T-helper 9 cell (primary cell): ENCODE measurements at places on chromosomes 5 and 9.

- no peak for DNase-seq
Observed at GRCh38 chr5:83815661-83816060, 95.0 kb upstream of the HAPLN1 start.

- DNase-seq, result no peak
Observed at GRCh38 chr5:149388498-149389190, 9.6 kb upstream of the IL17B start.

DNA sequence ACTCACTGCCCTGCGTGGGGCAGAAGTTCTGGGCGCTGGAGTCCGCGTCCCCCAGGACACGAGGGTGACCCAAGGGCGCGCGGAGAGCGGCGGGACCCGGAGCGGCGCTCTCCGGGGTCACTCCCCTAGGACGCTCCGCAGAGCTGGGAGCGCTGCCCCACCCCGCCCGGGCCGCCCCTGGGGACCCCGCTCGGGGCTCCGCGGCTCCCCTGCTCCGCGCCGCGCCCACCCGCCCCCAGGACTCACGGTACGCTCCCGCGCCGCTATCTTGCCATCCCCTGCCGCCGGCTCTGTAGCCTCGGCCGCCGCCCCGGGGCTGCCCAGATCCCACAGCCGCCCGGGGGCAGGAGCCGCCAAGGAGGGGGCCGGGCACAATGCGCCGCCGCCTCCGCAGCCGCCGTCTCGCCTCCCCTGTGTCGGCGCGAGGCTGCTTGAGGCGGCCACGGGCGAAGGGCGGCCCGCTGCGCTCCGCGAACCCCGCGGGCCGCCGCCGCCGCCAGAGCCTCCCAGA is 303 bp downstream of the LIFR start:
- peak; percentile 3 for DNase-seq

GRCh38 chr9:126506361-126507317 is 107.1 kb upstream of the LMX1B start:
- DNase-seq, result no peak

- no peak for DNase-seq
Observed at GRCh38 chr5:66363097-66363496, 219.0 kb downstream of the SREK1 start.

DNA sequence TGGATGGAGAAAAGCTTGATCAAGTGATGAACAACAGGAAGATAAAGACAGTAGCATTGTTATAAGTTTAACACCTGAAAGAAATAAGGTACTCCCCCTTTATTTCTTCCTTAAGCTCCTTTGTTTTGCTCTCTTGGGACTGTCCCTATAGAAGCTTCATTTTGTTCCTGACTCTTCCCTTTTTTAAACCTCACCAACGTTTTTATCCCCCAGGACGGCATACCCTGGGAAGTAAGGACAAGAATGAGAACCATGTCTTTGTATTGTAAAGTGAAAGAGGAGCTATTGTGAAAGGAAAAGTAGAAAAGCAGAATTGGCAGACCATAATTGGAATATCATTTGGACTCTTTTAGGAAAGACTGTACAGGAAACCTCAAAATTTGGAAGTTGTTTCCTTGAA is 1368.6 kb upstream of the C9orf72 start:
- no peak for DNase-seq

- DNase-seq, result no peak
Observed at GRCh38 chr5:179558932-179559283, 8.6 kb downstream of the RUFY1 start.

DNA sequence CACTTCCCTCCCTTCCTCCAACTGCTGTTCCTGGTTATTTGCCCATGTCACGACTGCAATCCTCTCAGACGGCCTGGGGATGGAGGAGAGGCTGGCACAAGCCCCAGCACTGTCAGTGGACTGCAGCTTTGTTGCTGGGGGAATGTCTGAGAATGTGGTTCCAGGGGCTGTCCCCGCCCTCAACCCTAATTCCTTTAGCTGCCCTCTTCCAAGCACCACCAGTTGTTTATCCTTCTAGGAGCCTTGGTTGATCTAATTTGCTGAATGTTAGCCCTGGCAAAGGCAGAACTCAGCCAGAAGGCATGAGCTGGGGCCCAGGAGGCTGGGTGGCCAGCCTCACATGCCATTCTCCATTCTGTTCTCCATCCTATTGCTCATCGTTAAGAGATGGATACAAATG is 51.6 kb downstream of the ADAM19 start:
- no peak for DNase-seq

- DNase-seq, result no peak
Observed at GRCh38 chr9:101242651-101243050, 142.2 kb downstream of the BAAT start.

DNA sequence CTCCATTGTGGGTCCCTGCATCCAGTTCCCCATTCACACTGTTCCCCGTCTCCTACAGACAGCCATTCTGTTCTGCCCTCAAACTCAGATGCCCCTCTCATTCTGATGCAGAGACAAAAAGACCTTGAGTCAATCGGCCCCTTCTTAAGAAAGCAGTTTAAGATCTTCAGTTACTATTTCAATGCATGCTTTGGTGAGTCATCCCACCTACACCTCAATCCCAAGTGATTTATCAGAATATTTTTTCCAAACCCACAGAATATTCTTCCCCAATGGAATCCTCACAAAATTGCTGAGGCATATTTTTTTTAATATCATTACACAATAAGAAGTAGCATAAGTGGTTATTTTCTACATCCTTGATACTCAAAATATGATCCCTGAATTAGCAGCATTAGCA is 92.4 kb upstream of the SLC1A1 start:
- no peak for DNase-seq

- no peak for DNase-seq
Observed at GRCh38 chr5:12901696-12902095, 997.5 kb upstream of the CTNND2 start.

DNA sequence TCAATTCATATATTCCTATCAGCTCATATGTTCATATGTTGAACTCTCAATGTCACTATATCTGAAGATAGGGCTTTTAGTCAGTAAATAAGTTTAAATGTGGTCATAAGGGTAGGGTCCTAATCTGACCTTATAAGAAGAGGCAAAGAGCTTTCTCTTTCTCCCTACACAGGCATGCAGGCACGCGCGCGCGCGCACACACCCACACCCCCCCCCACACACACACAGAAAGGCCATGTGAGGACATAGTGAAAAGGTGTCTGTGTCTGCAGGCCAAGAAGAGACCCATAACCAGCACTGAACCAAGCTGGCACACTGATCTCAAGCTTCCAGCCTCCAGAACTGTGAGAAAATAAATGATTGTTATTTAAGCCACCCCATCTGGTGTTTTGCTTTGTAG is 76.0 kb downstream of the PDE4D start:
- DNase-seq, result no peak

GRCh38 chr9:125561509-125562148 is 145.4 kb downstream of the MAPKAP1 start:
- no peak for DNase-seq

DNA sequence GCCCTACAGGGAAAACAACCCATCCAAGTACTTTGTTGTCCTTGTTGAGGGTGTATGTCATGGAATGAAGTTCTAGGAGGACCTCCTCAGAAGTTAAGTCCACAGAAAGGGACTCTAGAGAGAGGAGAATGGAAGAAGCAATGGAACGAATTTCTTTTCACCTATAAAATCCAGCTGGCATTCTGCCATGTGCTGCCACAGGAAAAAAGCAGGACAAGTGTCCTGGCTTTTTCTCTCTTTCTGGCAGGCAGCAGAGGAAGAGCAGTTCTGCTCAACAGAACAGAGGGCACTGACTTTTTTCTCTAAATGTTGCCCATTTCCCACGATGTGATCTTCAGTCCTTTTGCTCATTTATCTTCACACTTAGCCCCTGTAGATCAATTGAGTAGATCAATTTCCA is 240.8 kb downstream of the MCTP1 start:
- DNase-seq, result no peak

DNA sequence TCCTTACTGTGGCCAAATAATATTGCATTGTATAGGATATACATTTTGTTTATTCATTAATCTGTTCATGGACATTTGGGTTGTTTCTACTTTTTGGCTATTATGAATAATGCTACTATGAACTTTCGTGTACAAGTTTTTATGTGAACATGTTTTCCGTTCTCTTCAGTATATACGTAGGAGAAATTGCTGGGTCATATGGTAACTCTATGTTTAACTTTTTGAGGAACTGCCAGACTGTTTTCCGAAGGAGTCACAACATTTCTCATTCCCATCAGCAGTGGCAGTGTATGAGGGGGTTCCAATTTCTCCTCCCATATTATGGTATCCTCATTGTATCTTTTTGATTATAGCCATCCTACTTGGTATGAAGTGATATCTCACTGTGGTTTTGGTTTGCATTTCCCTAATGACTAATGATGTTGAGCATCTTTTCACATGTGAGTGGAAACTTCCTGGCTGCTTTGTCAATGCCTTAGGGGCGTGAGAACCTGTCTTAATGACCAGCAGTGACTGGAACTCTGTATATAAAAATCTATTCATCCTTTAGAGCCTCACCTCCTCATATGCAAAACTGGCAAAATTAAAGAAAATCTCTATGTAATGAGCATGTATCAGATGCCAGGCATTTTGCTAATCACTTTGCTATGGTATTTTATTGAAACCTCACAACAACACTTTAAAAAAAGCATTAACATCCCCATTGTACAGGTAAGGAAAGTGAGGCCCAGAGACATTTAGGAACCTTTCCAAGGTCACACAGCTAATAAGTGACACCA is 47.8 kb upstream of the TGFBR1 start:
- DNase-seq, result no peak

GRCh38 chr9:98442541-98442940 is 187.1 kb upstream of the TBC1D2 start:
- DNase-seq, result no peak

GRCh38 chr5:32935283-32935682 is 224.2 kb downstream of the NPR3 start:
- no peak for DNase-seq

- DNase-seq, result no peak
Observed at GRCh38 chr9:127133739-127134167, 11.3 kb upstream of the ANGPTL2 start.

DNA sequence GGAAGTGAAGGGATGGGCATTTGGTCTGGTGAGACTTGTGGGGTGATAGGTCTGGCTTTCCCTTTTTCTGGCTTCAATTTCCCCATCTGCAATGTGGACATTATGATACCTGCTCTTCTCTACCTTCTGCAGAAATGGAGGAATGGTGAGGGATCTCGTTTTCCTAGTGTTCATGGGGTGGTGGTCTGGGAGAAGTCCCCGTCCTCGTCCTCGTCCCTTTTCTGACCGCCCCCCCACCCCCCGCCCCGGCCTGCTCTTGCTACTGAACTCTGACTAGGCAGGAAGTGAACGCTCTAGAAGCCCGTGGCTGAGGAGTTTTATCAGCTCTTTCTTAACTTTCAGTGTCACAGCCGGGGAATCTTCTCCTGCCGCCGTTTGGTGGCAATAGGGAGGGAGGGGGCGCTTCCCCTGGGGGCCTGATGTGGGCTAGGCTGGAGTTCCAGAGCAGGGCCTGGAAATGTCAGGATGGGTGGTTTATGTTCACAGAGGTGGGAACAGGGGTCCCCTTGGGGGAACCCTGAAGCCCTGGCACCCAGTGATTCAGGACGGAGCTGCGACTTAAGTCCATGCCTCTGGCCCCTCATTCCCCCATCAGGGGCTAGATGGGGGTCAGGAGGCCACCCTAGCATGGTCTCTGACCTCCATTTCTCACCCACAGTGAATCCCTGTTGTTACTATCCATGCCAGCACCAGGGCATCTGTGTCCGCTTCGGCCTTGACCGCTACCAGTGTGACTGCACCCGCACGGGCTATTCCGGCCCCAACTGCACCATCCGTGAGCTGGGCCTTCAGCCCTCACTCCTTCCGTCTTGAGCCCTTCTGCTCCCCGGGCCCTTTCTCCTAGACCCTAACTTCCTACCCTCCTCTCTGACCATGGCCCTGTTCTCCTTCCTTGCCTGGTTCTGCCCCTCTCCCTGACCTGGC is 6.7 kb downstream of the PTGS1 start:
- no peak for DNase-seq

- DNase-seq, result no peak
Observed at GRCh38 chr9:35659340-35659739, 1.2 kb downstream of the CCDC107 start.

DNA sequence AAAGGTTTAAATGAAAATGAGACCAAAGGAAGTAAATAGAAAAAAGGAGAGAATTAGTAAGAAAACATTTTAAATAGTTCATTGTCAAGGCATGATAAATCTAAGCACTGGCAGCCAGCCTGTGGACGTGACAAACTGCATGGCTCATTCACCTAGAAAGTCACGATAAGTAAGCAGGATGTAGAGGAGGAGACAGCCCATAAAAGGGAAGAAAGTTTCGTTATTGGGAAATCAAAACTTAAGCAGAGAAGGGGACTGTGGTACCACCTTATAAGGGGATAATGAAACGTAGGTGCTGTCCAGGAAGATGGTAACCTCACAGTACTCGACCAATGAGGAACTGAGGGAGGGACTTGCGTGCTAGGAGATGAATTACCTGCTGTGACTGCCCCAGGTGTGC is 494.5 kb upstream of the GRAMD2B start:
- DNase-seq, result no peak

GRCh38 chr5:81232464-81233079 is 550 bp upstream of the CKMT2 start:
- DNase-seq, result no peak

- DNase-seq, result no peak
Observed at GRCh38 chr9:135076143-135076875, 11.2 kb upstream of the OLFM1 start.

- no peak for DNase-seq
Observed at GRCh38 chr5:15571081-15571480, 71.1 kb downstream of the FBXL7 start.

GRCh38 chr5:73312872-73313510 is 135.6 kb downstream of the FOXD1 start:
- DNase-seq, result no peak

DNA sequence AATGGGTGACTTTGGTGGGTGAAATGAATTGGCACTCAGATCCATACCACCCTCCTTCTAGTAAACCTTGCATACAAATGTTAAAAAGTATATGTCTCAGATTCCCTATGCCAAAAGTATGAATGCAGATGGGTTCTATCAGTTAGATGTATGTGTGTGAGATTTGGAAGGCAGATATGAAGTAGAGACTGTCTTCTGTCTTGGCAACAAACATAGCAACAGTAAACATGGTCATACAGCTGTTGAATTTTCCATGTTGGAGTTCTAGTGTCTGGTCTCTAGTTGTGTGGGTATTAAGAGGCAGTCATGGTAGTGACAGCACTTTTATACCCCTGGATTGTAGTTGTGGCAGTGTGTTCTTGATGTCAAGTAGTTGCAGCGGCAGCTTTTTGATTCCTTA is 125.6 kb upstream of the PITX1 start:
- DNase-seq, result no peak

DNA sequence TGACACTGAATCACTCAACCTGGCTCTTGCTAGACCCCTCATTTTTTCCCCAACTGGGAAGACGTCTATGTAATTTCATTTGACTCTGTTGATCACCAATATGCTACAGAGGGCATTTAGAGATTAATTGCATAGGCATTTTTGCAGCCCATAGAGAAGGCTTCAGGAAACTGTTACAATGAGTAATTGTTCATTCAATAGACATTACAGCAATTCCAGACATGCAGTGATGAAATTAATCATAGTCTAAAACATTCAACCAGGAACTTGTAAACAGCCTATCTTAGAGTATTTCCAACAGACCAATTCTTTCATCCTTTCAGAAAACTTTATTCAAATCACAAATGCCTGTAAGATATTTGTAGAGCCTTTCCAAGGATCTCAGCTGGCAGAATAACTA is 122.3 kb downstream of the MARCHF11 start:
- no peak for DNase-seq

GRCh38 chr9:9949368-9949767 is 663.4 kb downstream of the PTPRD start:
- no peak for DNase-seq

GRCh38 chr5:14415024-14415697 is 166.4 kb upstream of the OTULINL start:
- DNase-seq, result no peak
